ENCODE measurements at places on chromosomes 7 and 10.

GRCh38 chr10:78752708-78753107 lies 316.1 kb upstream of the ZMIZ1 start:
- no peak for DNase-seq

- DNase-seq = no peak
Observed at GRCh38 chr10:35211390-35211789, 84.7 kb downstream of the CREM start.

DNA sequence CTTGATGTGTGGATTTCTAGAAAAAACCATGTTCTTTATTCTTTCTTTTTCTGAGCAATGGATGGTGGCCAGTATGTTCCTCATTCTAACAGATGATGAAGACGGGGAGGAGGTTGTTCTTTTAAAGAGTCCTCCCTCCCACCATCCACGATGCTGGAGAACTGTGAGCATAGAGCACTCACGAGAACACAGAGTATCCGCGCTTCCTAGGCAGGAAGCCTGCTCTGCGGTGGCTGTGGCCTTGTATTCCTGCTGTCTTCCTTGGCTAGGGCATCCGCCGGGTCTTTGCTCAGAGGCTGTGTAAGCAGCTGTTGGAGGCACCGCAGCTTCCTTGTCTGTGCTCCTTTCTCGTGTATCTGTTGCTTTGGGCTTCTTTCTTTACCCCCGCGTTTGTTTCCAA lies 214.2 kb downstream of the CCDC3 start:
- no peak for DNase-seq

- DNase-seq = no peak
Observed at GRCh38 chr7:77328669-77329068, 87.5 kb downstream of the GSAP start.

- no peak for DNase-seq
Observed at GRCh38 chr10:75902816-75903215, 471.4 kb downstream of the LRMDA start.

- no peak for DNase-seq
Observed at GRCh38 chr7:110645060-110645459, 445.9 kb upstream of the LRRN3 start.

GRCh38 chr7:123131556-123131955 lies 68.2 kb downstream of the SLC13A1 start:
- no peak for DNase-seq

GRCh38 chr7:93817004-93817403 lies 73.5 kb downstream of the TFPI2 start:
- no peak for DNase-seq

GRCh38 chr10:72274730-72275350 lies 1.1 kb downstream of the DDIT4 start:
- peak; percentile 87 for DNase-seq

GRCh38 chr10:122044045-122044661 lies 55.2 kb downstream of the TACC2 start:
- peak; percentile 63 for DNase-seq

GRCh38 chr10:122112625-122113160 lies 123.7 kb downstream of the TACC2 start:
- peak; percentile 80 for DNase-seq

DNA sequence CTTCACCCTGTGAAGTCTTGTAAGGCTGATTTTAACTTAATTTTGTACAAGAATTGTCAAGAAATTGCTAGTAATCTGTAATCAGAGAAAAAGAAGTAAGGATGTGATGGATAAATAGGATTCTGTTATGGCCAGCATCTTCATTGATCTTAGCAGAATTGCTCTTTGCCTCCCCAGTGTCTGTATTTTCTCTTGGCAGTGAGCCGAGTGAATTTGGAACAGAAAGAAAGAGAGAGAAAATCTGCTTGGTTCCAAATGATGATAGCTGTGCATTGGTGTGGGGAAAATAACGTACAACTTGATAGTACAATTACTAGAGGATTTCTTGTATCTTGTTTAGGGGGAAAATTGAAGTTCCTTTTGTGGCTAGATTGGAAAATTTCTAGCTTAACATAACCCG lies 34.6 kb downstream of the VTI1A start:
- DNase-seq = no peak

DNA sequence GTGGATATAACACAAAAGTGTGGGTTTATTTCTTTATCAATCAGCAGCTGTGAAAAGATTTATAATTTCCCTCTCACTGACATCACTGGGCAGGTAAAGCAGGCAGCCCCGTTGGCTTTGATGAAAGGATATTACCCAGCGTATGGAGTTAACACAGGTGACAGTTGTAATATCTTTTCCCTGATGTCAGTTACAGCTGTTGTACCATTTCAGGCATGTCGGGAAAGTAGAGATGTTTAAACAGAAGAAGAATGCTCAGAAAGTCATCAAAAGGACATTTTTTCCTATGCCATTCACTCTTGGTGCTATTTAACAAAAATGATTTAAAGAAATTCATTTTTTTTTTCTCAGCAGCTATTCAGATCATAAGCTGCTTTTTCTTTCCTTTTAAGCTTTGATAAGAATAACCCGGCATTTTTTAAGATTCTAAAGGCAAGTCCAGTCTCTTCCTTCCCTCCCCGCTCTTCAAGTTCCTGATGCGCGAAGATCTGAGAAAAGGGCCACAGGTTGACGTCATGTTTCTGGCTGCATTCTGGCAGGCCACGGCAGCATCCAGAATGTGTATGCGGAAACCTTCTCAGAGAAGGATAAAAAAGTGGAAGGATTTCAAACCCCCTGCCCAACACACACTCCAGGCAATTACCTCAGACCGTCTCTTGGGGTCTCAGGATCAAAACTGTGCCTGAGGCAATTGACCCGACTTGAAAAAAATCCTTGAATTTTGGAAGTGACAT lies 32.5 kb upstream of the ADAM12 start:
- no peak for DNase-seq

DNA sequence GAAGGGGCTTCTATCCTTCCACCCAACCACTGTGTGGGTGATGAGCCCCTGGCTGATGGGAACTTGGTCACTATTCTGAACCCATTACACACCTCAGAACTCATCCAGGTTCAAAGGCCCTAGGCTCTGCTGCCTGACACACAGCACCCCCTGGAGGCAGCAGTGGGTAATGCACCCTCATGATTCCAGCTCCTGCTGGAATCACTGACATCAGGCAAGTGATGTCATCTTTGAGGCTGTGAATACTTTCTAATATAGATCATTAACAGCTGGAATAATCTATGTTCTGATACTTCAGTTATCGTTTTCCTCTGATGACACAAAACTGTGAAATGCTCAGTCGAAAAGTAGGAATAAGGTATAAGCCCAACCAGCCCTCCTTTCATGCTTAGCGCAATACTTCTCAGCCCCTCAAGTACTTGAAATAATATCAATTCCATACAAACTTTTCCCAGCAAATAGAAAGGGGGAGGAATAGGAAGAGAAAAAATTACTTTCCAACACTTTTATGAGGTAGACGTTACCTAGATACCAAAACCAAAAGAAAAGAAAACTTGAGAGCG lies 7.5 kb upstream of the RBP3 start:
- DNase-seq = peak; percentile 80

DNA sequence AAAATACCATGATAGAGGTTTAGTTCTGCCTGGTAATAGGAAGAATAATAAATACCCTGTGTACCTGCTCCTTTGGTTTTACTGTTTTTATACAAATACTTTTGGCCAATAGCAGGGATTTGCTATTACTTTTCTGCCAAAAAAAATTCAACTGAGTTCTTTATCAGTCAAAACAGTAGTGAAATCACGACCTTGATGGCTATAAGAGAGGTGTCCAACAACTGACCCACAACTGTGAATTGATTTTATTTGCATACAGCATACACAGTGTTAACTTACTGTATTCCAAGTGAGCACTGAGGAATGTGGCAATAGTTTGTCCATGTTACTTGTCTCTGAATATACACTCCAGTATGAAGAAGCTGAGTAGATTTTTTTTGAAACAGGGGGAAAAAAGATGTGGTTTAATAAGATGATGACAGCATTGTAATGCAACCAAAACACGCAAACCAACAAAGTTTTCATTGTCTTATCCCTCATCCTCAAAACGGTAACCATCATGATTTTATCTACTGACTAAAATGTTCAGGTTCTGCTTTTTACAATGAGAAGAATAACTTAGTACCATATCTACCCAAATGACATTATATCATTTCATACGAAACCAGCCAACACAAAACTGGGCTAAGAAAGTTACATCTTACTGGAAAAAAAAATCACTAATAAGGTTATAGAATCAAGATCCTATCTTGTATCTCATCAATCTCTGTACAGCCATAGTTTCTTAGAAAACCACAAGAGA lies 63.3 kb downstream of the GSAP start:
- no peak for DNase-seq

DNA sequence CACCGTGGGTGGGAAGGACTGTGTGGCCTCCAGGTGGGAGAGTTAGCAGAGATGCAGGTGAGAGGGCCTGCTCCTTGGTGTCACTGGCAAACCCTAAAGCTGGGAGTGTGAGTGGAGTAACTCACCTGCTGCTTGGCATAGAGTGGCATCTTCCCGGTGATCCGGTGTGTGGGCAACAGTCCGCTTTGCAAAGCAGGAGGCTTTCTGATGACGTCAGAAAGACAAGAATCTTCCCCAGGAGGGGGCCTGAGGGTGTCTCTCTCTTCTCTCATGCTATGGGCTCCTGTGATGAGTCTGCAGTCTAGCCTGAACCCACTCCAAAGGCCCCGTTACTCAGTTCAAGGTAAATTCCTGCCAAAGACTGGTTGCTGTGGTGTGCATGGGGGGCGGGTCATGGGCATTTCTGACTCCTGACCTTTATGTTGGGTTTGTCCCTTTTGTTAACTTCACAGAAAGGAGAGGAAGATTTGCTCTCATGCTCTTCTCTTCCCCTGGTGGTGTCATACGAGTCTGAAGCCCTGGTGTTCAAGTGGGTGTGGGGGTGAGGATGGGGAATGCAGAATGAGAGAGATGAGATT lies 187.9 kb downstream of the GATA3 start:
- DNase-seq = no peak

DNA sequence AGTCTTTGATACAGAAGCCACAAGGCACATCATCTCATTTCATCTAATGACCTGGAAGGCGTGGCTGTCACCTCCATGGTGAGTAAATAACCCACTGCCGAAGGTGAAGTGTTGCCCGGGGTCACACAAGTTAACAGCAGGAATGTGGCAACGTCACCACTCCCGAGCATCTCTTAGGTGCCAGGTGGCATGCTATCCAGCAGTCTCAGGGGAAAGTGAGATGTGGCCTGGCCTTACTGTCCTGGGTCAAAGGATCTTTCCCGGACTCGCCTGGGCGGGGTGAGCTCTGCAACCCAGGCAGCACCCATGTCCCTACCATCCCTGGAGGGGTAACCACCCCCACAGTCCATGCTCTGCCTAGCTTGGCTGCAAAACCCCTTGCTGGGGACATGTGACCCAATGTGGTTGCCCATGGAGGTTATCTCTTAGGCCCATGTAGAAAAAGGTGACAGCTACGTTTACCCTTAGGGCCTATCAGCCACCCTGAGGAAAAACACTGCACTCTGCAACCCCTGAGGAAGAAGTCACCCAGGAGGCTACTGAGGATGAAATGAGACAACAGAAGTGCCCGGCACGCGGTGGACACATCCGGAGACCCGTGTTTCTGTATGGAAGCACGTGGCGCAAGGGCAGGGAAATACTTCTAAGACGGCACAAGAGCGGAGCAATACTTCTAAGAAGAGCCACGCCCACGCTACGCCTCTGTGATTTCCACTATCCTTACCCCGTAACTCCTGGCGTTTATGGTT lies 52.0 kb downstream of the BAIAP2L1 start:
- peak; percentile 50 for DNase-seq

DNA sequence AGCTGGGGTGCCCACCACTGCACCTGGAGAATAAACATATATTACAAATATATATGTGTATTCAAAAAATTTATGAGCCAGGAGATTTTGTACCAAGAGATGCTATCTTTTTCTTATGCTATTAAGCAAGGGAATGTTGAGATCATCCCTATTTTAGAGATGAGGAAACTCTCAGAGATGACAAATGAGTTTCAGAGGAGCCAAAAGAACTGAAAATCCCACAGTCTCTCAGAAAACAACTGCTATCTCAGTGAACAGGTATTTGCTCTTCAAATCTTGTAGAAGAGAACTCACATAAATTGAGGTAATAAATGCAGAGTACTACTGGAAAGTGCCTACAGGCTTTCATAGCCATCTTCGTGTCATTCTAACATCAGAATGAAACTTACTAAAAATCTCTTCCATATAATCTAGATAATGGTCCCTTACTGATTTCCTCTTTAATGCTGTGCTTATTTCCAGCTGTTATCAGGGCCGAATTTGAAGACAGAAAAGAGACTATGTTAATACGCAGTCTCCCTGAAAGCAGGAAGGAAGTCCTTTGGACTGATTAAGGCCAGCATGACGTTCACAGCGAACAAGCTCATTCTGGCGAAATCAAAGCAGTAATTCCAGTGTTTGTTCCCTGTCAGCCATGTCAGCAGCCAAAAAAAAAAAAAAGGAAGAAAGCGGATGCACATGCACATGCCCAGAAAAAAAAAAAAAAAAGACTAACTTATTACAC lies 29.4 kb upstream of the ANAPC16 start:
- peak; percentile 22 for DNase-seq

DNA sequence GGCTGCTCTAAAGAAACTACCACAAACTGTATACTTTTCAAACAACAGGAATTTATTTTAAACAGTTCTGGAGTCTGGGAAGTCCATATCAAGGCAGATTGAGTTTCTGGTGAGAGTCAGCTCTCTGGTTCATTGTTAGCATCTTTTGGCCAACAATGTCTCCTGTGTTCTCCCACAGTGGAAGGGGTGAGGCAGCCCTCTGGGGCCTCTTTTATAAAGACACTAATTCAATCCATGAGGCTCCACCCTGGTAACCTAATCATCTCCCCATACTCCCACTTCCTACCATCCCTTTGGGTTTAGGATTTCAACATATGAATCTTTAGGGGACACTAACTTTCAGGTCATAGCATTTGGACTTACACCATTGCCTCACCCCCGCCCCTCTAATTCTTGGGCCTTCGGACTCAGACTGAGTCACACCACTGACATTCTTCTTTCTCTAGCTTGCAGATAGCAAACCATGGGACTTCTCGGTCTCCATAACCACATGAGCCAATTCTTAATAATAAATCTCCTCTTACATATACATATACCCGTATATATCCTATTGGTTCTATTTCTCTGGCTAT lies 64.3 kb upstream of the ANTXRL start:
- no peak for DNase-seq

DNA sequence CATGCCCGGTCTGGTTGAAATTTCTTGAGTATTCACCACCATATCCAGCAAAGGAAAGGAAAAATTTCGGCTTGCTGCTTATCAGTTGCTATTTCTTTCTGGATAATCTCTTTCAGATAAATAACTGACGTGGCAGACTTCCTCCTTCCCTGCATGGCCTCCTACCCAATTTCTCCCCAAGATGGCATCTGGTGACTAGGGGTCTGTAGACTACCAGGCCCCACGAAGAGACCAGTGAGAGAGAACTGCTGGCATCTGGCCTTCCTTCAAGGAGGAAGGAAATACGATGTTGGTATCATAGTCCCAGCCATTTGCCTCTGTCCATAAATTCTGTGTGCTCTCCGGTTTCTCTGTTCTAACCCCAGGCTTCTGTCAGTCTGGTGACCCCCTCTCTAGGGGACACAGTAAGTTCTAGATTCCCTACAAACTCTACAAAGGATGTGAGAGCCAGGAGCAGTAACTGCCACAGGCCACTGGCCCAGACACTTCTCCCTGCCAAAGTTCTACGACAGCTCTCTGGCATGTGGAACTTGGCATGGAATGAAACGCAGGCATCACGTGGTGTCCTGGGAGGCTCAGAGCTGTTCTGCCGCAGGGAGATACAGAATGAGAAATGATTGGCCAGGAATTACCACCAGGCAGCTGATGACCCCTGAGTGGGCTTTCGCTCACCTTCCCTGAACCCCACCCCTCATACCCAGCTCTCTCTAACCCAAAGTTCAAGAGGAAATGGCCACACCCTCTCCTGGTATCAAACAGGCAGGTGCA lies 30.0 kb upstream of the MSRB2 start:
- DNase-seq = peak; percentile 84

All from colonic mucosa (tissue), 4 donors.